Fibroblast of skin of scalp (primary cell): ENCODE measurements at places on chromosomes 1 and 21.

DNA sequence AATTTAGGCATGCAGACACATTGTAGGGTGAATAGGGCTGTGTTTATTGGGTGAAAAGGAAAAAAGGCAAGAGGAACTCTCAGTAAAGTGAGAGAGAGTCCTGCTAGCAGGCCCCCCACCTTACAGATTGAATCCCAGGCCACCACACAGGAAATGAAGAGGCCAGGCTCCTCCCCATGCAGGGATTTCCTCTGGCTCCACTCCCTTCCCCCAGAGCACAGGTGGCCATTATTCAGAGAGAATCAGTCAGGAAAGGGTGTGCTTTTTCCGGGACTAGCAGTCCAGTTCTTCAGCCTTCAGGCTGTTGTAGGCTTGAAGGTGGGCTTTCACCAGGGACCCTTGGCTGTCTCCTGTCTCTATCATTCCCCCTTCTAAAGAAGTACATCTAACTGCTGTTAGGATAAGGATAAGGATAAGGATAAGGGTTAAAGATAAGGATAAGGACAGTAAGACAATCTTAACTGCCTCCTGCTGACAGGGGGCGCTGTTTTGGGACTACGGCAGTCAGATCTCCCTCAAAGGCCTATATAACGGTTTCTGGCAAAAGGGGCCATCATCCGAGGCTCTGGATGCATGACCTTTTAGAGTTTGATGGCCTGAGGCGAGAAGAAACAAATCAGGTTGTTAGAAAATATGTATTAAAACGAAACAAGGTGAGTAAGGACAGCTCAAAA, 26.3 kb downstream of the ZNF648 start:
- DNase-seq, result no peak

DNA sequence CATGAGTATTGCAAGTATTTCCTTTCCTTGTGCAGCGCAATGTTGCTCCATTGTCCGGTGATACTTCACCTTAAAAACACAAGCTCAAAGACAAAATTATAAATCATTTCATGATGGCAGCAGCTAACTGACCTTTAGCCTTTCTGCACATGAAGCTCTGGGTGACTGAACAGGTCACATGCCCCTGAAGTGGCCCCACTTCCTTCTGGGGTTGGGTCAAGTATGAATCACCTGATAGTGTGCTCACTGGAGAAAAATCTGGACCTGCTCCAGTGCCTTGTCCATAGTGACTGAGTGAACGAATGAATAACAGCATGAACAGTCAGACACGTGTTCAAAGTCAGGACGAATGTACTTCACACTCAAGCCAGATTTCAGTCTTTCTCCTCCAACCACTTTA, 658.9 kb downstream of the NPHP4 start:
- DNase-seq, result no peak

GRCh38 chr1:197063212-197063611, 3.8 kb downstream of the F13B start:
- DNase-seq, result no peak

DNA sequence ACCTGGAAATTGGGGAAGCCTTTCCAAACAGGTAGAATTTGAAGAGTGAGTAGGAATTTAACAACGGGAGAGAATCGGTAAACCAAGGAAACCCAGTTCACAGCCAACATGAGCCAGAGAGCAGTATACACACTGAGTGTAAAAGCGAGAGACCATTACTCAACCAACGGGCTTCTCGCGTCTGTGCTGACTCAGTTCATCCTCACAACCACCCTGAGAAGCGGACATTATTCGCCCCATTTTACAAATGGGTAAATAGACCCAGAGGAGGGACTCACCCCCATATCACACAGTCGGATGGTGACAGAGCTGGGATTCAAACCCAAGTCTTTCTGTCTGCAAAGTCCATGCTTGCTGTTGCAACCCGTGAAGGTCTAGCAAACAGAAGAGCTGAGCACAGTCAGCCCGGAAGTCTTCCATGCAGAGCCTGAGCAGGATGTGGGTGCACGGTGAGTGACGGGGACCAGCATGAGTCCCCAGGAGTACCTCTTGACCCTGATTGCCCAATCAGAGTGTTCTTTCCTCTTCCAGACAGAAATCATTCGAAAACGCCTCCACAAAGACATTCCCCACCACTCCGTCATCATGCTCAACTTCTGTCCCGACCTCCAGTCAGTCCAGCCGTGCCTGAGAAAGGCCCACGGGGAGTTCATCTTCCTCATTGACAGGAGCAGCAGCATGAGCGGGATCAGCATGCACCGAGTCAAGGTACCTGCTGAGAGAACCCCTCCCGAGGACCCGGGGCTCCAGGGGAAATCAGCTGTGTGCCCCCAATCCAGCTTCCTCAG, 32.3 kb downstream of the VWA5B1 start:
- DNase-seq, result no peak

- DNase-seq, result no peak
These were observed 93.8 kb downstream of the MTR start for GRCh38 chr1:236888903-236889302.

GRCh38 chr1:231705806-231706760, 79.5 kb downstream of the DISC1 start:
- DNase-seq, result no peak

- peak; percentile 29 for DNase-seq
These were observed 47.8 kb downstream of the CHML start for GRCh38 chr1:241592273-241592958.

DNA sequence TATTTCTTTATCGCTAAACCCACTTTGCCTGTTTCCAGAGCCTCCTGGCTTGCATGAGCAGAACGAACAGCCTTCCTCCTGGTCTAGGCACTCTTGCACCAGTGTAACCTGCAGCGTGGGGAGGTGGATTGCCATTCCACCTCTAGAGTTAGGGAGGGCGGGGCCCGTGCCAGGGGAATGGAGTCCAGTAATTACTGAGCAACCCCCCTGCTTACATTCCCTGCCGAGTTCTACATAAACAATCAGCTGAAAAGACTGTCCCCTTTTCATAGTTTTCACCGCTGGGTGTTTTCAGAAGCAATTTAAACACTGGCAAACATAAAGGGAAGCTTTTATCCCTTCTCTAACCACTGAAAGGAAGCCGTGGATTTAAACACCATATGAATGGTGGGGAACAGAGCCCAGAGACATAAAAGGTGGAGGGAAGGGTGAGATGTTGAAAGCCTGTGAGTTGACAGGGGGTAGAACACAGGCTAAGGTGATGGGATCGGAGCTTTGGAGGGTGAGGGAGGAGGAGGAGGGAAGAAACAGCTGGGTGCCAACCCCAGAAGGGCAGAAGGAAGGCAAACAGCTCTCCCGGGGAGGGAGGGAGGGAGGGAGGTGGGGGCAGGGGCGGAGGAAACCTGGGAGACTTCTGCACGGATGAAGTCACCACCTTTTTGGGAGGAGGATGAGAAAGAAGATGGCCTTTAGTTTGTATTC, 68.0 kb upstream of the WDR26 start:
- DNase-seq, result no peak

GRCh38 chr1:60620087-60620486, 462.3 kb upstream of the NFIA start:
- DNase-seq, result no peak

GRCh38 chr1:162726555-162726954, 63.9 kb upstream of the HSD17B7 start:
- no peak for DNase-seq

- no peak for DNase-seq
These were observed 66.6 kb downstream of the PUM1 start for GRCh38 chr1:30998887-30999286.

DNA sequence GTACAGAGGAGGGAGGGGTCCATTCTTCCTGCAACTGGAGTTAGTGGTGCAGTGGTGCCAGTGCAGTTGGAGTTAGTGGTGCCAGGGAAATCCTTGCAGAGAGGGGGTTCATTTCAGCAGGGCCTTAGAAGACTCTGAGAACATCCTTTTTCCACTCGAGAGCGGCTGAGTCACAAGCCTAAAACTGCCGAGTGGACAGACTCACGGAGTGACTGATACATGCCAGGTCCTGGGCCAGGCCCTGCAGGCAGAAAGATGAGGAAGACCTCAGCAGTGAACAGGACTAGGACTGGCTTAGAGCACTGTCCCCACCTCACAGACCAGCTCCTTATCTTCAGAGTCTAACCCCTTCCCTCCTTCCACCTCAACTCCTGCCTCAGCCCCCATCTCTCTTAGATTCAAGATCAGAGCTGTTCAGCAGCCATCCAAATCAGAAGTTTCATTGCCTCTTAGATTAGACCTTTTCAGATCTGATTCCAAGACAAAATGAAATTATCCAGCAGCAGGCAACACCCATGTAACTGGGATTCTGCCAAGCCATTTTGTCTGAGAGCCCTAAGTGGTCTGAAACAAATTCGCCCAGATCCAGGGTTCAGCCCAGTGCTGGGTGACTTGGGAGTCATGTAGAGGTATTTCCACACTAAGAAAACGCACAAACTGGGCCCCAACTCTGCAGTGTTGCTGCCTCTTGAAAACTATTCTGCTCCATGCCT, 12.7 kb upstream of the IKBKE start:
- DNase-seq, result no peak
